ENCODE measurements at places on chromosomes 5 and 9.

DNA sequence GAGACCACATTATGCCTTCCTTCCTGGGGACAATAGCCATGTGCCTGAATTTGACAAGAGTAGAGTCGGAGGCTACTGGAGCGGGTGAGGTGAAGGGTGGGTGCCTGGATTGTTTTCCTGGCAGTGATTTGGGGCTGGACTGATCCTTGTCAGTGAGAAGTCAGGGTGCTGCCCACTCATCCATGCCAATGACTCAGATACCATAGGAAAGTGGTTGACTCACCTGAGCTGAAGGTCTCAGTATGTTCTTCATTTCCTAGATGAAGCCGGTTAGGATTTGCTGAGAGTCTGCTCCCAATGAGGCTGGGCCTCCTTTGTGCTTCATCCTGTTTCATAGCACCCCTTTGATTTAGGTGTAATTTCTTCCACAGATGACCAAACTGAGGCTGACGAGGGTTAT lies 366.0 kb downstream of the KDM4C start:
- DNase-seq = no peak

DNA sequence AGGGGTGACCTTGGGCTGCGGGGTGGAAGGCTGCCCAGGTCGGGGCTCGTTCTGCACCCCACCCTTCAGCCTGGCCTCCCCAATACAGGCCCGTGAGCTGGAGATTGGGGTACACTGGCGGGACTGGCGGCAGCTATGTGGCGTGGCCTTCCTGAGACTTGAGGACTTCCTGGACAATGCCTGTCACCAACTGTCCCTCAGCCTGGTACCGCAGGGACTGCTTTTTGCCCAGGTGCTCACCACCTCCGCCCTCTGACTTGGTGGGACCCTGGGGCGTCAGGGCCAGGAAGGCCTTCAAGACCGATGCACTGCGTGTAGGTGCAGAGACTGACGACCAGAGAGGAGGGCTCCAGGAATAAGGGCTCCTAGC lies 10.5 kb downstream of the ZDHHC12 start:
- no peak for DNase-seq

DNA sequence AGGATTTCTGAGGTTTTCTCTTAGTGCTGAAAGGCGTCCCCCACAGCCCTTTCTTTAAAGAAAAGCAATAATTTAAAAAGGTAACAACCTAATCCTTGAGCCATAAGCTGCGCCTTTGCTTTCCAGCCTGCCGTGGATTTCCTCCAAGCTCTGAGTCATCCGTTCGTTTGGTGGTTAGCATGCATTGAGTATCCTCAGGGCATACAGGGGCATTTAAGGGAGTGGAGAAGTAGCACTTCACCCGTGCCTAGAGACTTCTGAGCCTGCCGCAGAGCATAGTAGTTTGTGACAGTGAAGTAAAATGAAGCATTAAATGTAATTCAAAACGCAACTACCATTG lies 892 bp upstream of the TNC start:
- peak; percentile 1 for DNase-seq

DNA sequence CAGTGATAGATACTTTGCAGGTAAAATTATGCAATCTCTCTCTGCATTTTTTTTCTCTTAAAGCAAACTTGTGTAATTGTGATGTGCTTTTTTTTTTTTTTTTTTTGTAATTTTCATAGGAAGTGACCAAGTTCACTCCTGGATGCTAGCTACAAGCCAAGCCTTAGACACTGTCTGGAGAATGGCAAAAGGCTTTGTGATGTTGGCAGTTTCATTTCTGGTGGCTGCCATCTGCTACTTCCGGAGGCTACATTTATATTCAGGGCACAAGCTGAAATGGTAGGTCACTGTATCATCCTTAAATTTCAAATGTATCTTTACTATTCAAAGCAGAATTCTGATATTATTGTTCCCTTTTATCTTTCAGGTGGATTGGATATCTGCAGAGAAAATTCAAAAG lies 19.3 kb downstream of the OTULINL start:
- no peak for DNase-seq

- DNase-seq = no peak
Measured at GRCh38 chr9:105259274-105259673, 14.8 kb downstream of the SLC44A1 start.

GRCh38 chr5:36478646-36479317 lies 127.6 kb upstream of the SLC1A3 start:
- no peak for DNase-seq

DNA sequence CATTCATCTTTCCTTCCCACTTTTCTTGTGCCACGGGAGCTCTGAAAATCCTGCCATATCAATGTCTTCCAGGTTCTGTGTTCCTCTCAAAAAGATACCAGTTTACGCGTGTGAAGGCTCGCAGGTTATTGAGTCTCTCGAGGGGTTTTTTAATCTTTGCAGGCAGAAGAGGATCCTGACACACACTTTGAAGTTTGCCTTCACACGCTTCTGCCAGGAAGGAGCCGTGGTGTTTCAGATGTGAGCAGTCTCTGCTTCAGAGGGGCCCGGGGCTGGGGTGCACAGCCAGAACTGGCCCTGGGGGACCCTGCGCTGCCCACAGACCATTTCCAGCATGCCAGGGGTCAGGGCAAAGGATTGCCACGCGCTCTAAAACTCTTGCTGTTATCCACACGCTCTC lies 167.2 kb downstream of the TTLL11 start:
- DNase-seq = no peak

- DNase-seq = peak; percentile 3
Measured at GRCh38 chr9:111525056-111525977, at the start of gene ZNF483. TSS of gene ZNF483 (plus strand) at chr9:111525179. CDS start at chr9:111527396, 2,217 bp downstream.

DNA sequence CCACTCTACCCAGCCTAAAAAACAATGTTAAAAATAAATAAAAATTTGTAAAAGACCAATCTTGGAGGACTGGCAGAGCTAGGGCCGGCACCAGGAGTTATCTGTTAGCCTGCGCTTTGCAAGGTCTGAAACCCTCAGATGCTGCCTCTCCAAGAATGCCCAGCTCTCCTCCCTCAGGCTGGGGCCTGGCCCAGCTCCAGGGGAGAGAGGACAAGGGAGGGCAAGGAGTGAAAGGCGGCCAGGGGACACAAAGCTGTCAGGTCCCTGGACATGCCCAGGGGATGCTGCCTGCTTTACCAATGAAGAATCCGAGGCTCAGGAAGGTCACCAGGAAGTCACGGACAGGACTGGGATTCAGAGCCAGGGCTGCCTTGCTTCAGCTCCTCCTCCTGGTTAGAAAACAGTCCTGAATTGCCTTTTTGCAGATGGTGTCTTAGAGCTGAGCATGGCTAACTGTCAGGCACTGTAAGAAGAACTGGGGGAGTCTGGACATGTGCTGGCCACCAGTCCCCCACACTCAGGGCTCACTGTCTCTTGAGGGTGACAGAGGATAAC lies 5.5 kb upstream of the N4BP3 start:
- no peak for DNase-seq

DNA sequence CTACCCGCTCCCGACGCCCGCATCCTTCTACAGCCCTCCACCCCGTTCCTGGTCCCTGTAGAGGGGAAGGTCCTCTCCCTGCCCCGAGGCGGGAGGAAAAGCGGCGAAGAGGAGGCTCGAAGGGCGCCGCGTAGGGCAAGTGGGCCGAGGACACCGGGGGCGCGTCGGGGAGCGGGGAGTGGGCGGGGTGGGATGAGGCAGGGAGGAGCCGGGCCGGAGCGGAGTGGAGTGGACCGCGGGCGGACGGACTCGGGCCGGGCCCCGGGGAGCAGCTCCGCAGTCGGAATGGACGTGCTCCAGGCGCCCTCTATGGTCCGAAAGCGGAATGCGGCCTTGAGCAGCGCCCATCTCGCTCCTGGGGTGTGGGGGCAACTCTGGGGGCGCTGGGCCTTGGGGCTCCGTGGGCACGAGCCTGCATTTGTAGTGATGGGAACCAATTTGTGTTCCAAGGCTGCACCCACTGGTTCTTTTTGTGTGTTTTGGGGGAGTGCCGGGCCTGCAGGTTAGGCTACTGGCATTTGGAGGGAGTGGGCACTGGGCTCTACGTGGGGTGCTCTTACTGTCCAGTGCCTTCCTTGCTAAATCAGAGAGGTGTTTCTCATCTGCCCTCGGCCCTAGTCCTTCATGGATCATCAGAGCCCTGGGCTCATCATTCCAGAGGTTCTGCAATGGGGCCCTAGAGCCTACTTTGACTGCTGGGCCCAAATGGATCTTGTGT lies 7.3 kb downstream of the IRX1 start:
- DNase-seq = no peak

DNA sequence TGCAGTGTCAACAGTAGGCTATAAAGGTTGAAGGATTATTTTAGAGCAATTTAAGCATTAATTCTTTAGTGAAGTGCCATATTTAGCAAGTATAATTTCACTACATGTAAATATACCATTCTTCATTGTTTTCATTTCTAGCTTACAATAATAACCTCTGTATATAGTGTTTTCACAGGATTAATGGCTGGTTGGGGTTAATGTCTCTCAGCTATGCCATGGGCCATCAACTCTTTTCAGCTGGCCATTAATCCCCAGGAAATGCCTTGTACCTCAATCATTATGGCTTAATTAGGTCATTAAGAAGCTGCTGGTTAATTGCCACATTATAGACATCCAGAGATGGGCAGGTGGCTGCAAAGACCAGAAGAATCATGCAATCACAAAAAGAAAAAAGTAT lies 715.1 kb downstream of the MAT2B start:
- no peak for DNase-seq

GRCh38 chr9:34796924-34797323 lies 87.0 kb upstream of the CCL21 start:
- DNase-seq = no peak

- no peak for DNase-seq
Measured at GRCh38 chr5:38925154-38925925, 79.5 kb downstream of the OSMR start.

DNA sequence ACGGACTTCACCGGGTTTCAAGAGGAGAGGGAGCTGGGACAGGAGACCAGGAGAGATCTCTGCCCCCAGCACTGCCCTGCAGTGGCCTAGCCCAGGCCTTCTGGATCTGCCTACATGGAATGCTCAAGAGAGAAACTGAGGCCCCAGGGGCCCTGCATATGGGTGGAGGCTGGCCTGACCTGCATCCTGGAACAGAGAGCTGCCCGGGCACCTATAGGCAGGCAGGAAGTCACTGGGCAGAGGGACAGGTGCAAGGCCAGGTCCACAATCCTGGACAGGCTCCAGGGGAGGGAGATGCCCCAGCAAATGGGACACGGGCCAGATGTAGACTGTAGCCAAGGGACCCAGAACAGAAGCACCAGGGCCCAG lies 98.5 kb upstream of the RUFY1 start:
- DNase-seq = no peak

DNA sequence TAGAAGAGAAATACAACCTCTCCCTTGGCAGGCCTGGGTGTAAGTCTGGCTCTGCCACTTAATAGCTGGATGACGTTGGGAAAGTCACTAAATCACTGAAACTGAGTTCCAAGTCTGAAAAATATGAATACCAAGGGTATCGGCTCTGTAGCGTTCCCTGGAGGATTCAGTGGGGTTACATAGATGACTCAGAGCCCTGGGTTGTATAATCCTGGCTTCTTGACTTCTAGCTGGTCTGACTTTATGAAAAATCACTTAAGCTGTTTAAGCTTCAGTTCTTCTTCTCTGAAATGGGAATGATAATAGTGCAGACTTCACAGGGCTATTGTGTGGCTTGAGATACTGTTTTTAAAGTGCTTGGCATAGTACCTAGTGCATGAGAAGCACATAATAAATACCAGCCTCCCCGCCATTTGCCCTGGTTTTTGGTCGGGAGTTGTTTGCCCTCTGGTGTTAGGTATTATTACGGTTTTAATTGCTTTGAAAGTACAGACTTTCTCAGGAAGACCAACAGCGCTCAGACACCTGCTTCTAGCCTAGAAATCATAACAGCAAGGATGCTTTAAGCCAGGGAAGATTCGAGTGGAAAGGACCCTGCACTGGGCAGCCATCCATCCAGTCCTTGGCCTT lies 43.0 kb downstream of the CYFIP2 start:
- no peak for DNase-seq

GRCh38 chr9:21751998-21752397 lies 50.4 kb upstream of the MTAP start:
- no peak for DNase-seq

- DNase-seq = no peak
Measured at GRCh38 chr5:79107020-79107796, 4.4 kb upstream of the BHMT start.

GRCh38 chr9:8366161-8366926 lies 566.8 kb upstream of the DMAC1 start:
- no peak for DNase-seq

DNA sequence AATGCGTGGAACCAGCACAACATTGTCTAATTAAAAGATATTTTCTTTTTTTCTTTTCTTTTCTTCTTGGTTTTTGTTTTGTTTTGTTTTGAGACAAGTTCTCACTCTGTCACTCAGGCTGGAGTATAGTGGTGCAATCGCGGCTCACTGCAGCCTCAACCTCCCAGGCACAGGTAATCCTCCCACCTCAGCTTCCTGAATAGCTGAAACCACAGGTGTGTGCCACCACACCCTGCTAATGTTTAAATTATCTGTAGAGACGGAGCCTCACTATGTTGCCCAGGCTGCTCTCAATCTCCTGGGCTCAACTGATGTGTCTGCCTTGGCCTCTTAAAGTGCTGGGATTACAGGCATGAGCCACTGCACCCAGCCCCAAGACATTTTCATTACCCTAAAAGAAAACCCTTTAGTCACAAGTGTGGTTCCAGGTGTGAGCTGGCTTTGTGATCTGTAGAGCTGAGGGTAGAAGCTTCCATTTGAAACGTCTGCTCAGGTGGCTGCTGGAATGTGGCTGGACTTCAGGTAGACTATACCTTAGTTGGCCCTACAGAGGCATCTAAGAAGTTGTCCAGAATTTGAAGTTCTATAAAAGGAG lies 19.1 kb upstream of the NEK6 start:
- DNase-seq = no peak

GRCh38 chr9:27384262-27385014 lies 87.5 kb upstream of the EQTN start:
- DNase-seq = no peak

- DNase-seq = no peak
Measured at GRCh38 chr9:110812886-110813285, 144.3 kb downstream of the MUSK start.

DNA sequence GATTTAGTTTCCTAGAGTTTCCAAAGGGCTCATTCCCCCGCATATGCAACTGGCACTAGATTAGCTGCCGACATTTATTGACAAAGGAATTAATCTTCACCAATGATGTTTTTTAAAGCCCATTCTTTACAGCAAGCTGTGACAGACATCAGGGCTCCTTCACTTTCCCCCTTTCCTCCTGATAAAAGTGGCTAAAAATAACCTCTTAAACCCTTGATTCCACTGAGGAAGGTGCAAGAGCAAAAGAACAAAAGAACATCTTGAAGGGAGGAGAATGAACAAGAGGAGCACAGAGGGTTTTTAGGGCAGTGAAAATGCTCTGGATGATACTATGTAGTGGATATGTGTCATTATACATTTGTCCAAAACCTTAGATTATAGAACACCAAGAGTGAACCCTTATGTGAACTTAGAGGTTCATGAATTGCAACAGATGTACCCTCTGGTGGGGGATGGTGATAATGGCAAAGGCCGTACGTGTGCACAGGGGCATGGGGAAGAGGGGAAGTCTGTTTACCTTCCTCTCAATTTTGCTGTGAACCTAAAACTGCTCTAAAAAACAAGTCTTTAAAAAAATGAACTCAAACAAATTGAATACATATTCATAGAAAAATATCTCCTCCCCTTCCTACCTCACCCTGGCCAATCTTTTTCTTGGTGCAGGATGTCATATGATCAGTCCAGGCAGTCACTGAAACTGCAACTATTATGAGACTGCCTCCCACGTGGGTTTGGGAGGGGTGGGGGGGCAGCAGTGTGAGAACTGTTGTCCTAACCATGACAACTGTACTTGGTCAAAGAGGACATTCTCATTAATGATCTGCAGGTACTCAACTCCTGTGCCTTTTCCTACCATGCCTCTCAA lies 83.0 kb downstream of the MARCHF3 start:
- no peak for DNase-seq

Data from GOT3 (cell line).